PC-3 (cell line): ENCODE measurements at places on chromosomes 1 and 21. TPM values are rescaled to one million over a fixed set of nuclear protein-coding genes. Genes with fewer than 3 reads are reported as not detected.

DNA sequence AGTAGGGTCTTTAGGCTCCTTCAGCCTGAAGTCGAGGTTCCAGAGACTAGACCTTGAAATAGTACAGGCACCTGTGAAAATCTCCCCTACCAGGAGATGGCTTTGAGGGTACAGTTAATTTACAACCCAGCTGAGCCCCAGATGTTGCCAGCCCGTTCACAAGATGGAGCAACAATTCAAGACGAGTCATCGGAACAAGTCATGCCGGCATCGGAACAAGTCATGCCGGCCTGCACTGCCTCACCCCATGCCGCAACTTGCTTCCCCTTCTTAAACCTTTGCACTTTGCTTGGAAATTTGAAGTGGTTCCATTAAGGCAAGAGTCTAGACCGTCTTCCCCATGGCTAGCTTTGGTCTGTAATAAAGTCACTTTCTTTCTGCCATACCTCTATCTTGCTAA is 16.0 kb downstream of the HHAT start:
- peak; percentile 8 for DNase-seq

DNA sequence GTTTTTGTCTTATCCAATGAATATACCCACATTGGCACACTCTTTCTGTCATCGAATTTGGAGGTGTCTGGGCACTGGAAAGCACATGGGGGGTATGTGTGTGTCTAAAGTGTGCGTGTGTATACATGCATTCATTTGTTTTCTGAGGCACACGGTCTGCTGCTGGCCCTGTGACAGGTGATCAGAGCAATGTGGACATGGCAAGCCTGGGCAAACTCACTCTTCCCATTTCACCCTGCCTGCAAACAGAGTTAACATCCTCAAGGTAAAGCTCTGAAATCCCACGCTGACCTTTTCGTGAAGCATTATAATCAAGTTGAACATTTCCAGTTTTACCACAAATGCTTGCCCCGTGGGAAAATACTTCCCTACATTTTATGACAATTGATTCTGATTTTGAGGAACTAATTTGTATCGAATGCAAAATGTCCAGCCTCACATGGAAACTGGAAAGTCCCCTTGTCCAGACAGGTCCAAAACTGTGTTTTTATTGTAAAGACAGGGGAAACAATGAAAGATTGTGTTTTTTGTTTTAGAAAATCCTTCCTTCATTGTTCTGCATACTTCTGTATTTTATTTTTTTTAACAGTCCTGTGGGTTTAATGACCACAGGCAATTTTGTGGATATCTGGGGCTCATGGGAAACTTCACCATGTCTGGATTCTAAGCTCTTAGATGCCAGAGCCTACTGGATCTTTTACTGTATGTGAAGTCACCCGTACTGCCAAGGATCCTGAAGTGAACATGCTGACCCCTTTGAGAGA is 160.9 kb downstream of the PBX1 start:
- no peak for DNase-seq

- peak; percentile 96 for DNase-seq
Measured at GRCh38 chr1:155193275-155193990, 14.3 kb downstream of the THBS3 start.

DNA sequence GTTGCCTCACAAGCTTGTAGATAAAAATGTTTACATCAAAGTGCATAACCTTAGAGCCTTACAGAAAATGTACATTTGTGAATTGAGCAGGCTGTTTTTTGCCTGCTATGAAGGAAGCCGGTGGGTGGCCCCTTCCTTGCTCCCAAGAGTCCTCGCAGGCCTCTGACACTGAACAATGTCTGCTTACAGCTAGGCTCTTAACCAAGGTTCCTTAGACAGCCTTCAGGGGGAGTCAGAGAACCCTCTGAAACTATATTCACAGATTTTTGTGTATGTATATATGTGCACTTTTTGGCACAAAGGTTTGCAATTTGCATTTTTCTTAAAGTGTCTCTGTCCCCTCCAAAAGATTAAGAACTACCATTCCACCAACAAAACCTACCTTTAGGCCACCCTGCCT is 282.6 kb downstream of the BARHL2 start:
- peak; percentile 19 for DNase-seq

GRCh38 chr21:42734323-42734971 is 81.0 kb downstream of the PDE9A start:
- peak; percentile 58 for DNase-seq

DNA sequence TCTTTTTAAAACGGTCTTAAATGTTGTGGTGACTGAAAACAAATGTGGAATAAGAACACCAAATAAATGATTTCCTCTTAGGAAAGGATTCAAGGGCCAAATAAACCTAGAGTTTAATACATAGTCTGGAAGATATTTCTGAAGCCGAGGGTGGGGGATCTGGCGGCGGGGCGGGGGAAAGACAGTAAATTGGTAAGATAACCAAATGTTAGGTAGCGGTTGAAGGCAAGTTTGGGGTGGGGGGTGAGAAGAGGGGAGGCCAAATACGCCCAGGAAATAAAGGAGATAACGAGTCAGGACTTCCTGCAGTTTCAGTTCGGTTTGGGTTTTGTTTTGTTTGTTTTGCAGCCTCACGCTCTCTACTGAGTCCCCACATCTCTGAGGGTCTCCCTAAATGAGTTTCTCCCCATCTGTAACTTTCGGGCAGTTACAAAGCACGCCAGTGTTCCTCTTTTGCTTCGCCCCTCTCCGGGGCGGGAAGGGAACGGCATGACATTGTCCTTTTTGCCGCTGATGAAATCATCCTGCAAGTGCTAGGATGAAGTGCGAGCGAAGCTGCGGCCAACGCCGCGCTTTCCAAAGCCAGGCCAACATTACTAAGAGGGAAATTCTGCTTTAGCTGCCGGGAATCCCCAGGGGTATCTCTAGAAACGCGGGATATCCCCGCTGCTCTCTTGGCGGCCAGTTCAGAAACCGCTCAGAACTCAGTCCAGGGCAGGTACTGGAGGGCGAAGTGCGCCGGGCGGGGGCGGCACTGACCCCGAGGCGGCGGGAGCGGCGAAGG is 844 bp downstream of the NIBAN1 start:
- peak; percentile 28 for DNase-seq

- no peak for DNase-seq
Measured at GRCh38 chr1:66278260-66279021, 255.5 kb upstream of the SGIP1 start.

GRCh38 chr1:58288624-58289142 is 257.8 kb downstream of the OMA1 start:
- DNase-seq: no peak

GRCh38 chr1:61426885-61427284 is 298.1 kb downstream of the TM2D1 start:
- DNase-seq: no peak

DNA sequence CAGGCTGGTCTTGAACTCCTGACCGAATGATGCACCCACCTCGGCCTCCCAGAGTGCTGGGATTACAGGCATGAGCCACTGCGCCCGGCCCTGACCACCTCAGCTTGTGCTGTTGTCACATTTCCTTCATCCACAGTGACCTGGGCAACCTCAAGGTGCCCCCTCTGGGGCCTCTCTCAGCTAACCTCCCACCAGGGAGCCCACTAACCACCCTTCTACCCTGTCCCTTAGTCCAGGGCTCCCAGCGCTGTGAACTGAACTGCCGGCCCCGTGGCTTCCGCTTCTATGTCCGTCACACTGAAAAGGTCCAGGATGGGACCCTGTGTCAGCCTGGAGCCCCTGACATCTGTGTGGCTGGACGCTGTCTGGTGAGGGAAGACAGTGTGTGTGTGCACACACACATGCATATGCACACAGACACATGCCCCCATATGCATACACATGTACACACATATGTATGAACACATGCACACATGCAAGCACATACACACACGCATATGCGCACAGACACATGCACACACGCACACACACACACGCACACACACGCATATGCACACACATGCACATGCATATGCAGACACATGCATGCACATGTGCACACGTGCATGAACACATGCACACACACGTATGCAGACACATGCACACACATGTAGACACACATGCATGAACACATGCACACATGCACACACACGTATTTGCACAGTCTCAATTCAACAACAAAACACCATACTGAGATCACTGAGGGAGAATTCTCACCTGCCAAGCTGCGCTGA is 6.2 kb downstream of the ADAMTSL4 start:
- no peak for DNase-seq

DNA sequence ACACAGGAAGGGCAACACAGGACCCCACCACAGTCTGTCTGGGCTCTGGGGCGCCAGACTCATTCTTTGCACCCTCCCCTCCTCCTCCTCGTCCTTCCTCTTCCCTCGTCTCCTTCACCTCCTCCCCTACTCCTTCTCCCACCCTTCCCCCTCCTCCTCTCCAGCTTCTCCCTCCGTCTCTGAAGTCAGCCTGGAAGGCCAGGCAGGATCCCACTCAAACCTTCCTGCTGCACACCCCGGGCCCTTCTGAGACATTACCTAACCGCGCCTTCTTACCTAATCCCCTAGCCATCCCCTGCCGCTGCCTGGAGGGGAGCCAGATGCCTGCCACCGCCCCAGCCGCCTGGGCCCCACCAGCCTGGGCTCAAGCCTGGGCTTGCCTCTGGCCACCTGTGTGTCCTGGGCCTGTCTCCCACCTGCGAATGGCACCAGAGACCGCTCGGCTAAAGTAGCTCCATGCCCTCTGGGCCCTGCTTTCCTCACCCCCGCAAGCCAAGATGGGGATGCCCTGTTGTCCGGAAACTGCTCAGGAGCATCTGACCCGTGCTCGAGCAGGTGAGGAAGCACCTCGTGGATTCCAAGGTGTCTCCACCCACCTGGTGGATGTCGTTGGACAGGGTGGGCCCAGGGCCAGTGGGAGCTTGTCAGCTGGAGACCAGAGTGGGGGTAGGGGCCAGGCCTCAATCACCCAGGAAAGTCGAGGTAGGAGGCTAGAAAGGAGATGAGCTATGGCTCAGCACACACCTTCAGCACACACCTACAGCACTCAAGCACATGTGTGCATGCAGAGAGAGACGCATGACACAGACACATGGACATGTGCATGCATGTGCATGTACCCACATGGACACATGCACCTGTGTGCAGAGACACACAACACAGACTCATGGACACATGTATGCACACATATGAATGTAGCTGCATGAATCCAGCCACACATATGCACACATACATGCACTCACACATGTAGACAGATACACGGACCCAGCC is 31.9 kb downstream of the WNT9A start:
- no peak for DNase-seq

DNA sequence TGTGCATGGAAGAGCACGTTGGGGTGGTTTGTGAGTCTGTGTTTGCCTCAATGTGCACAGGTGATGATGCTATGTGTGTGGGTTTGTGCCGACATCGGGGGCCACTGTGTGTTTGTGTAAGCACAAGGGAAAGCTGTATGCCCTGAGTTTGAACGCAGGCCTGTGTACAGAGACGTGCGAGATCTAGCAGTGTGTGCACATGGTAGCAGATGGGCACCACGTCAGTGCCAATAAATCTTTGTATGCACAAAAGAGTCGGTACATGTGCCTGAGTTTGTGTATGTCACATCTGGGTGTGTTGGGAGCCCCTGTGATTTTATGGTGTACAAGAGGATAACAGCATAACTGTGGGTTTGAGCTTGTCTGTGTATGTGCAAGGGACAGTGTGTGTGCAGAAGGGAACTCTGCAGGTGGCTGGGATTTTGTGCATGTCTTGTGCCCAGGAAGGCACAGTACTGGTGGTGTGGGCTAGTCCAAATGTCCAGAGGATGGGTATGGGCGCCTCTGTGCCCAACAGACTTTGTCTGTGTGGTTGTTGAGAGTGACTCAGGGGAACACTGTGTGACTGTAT is 32.0 kb upstream of the WASF2 start:
- DNase-seq: no peak

DNA sequence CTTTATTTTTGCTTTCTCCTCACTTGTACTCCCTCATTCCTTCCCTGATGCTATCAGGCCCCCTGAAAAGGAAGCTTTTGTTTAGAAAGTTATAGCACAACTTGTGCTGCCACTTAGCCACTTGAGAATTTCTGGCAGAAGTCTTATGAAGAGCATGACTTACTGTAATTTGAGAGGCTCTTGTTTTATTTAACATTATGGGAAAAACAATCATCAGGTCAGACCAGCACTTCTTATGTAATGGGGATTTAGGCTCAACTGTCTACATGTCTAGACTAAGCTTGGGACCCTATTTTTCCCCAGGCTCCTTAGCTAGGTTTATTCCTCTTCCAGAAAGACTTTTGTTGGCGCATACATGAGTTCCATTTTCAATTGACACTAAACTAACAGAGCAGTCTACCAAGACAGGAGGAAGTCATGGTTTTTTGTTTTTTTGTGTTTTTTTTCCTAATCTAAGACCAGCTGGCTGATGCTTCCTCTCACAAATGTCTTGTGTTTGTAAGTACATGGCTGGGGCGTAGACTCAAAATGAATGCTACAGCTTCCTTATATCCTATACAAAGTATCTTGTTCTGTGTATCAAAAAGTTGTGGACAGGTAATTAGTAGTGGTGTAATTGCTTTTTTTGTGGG is 31.5 kb downstream of the TNFSF4 start:
- DNase-seq: peak; percentile 35

GRCh38 chr1:13538832-13539231 is 25.0 kb upstream of the LRRC38 start:
- no peak for DNase-seq

The OR2AK2 gene
- total RNA-seq: 0.11 TPM in 1 of 2 replicates, not detected in the other

The OR10Z1 gene
- not detected in 2 replicates for total RNA-seq

The GART gene
- 118 and 142 TPM in 2 replicates for total RNA-seq

The MANEAL gene
- total RNA-seq: 47.6 and 54.1 TPM in 2 replicates

The MAN1A2 gene
- 18.0 and 21.1 TPM in 2 replicates for total RNA-seq

The PRAMEF25 gene
- not detected in 2 replicates for total RNA-seq

The SIM2 gene
- total RNA-seq: 71.2 and 104 TPM in 2 replicates

The A3GALT2 gene
- total RNA-seq: 0.58 TPM in 1 of 2 replicates, not detected in the other

The CR1L gene
- total RNA-seq: not detected in 2 replicates

The CSMD2 gene
- not detected in 2 replicates for total RNA-seq

The RNF186 gene
- total RNA-seq: 0.69 TPM in 1 of 2 replicates, not detected in the other

The FMOD gene
- total RNA-seq: not detected in 2 replicates
